ENCODE measurements at places on chromosomes 5 and 9.
A peak's percentile ranks its signal among the peaks of the same experiment; 100 is the strongest.

DNA sequence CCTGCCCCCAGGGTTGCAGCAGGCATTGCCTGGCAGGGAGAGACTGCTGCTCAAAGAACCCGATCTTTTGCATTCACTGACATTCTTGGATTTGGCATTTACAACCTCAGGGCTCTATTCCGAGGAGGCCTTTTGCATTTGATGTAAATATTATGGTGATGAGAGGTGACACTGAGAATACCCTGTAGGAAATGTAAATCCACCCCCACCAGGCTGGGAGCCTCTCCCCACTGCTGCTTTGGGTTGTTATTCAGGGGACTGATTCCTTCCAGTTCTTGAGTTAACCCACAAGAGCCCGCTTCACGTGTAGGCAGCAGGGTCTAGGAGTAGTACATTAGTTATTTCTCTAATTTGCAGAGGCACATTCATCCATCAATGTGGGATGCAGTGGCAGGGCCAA lies 55.5 kb upstream of the ARAP3 start:
- no peak for DNase-seq

GRCh38 chr5:157045601-157046000 lies 13.3 kb downstream of the HAVCR1 start:
- no peak for DNase-seq

DNA sequence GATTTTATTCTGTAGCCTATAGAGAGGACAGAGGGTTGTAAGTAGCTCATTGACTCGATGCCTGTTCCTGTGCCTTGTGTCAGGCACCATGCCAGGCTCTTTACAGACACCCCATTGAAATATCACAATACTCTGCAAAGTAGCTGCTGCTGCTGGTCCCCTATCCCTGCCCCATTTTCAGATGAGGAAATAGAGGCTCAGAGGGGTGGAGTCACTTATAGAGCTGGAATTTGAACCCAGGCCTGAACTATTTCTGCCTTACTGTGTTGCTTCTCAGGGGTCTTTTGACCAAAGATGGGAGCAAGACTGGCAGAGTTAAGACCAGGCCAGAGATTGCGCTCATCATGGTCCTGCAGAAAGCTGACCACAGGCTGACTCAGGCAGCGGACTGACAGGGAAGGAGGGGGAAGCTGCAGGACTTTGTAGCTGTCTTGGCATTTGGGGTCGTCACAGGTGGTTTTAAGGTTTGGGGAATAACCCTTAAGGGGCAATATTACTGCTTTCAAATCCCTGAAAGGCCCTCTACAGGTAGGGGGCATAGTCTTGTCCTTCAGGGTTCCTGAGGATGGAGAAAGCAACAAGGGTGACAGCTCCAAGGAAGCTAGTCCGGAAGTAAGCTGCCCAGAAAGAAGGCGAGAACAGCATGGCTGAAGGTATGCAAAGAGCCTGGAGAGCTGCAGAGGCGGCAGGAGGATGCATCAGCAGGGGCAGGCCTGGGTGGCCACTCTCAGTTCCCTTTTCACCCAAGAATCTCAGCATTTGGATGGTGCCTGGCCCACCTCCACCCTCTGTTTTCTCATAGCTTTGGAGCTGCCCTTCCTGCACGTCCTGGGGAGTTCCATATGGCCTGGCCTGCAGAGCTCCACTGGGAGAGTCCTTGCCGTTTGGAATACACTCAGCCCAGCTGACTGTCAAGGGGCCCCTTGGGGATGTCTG lies 18.3 kb upstream of the NDST1 start:
- peak; percentile 61 for DNase-seq

DNA sequence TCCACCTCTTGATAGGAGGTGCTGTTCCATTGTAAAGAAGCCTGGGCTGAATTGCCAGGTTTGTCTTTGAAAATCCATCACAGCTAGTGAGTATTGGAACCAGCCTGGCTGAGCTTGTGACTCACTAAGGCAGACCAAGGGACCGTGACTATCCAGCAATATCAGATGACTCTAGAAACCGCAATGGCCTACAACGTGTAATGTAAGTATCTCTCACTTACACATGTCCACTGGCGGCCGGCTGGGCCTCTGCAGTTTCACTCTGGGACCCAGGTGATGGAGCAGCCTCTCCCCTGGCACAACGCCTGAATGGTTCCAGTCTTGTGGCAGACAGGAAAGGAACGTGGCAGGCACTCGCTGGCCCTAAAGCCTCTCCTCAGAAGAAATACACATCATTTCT lies 3.1 kb upstream of the HRH2 start:
- DNase-seq = no peak

- peak; percentile 46 for DNase-seq
Observed at GRCh38 chr9:34253460-34253837, 74.6 kb downstream of the UBAP1 start.

- no peak for DNase-seq
Observed at GRCh38 chr5:89350684-89351083, 467.7 kb upstream of the MEF2C start.

- no peak for DNase-seq
Observed at GRCh38 chr5:139301808-139302499, 8.4 kb downstream of the MATR3 start.

- no peak for DNase-seq
Observed at GRCh38 chr5:74685979-74686631, 1.1 kb downstream of the HEXB start.

All from AG08396 (cell line).